Gastrocnemius medialis (tissue), 4 donors: ENCODE measurements at places on chromosomes 5 and 9.

- DNase-seq, result no peak
- no peaks in the 10 kb centered on the region for H3K27me3 ChIP-seq
- H3K4me1 ChIP-seq, result peaks cover 3% of the 10 kb centered on the region
- no peak overlapping the region for H3K27ac ChIP-seq
Measured at GRCh38 chr9:113310538-113310937, 7.4 kb upstream of the RNF183 start.

DNA sequence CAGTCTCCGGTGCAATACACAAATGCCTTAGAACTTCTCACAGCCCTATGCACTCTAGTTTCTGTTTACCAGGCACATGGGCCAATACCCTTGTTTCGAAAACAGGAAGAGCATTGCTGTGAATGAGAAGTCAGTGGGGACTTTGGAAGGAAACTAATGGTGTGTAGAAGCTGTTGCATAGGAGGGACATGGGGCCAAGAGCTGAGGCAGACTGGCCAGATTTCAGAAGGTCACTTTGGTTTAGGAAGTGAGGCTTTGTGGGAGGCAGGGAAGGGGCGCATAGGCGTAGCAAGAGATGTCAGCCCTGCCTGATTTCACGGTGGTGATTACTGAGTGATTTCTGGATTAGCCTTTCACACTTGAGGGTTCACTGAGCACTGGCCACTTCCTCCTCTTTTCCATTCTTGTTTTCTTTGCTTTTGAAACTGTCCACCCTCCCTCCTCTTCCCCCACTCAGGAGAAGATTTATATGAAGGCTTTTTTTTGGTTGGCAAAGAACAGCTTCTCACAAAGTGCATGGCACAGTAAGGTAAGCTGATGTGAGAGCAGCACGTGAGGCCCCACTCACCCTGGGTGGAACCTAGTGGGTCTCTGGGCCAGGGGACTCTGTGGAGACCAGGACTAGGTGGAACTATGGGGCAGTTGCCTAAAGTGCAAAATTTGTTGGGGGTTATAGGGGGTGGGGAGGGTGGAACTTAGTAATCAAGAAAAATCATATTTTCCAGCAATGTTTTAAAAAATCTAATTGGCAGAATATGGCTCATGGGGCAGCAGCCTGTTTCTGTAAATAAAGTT, 6.1 kb upstream of the TMEM252 start:
- no peaks in the 10 kb centered on the region for H3K36me3 ChIP-seq
- peak overlapping the region; percentile 57 for H3K27ac ChIP-seq
- peaks cover 3% of the 10 kb centered on the region for H3K4me1 ChIP-seq
- no peaks in the 10 kb centered on the region for H3K27me3 ChIP-seq
- H3K4me3 ChIP-seq, result no peak overlapping the region

DNA sequence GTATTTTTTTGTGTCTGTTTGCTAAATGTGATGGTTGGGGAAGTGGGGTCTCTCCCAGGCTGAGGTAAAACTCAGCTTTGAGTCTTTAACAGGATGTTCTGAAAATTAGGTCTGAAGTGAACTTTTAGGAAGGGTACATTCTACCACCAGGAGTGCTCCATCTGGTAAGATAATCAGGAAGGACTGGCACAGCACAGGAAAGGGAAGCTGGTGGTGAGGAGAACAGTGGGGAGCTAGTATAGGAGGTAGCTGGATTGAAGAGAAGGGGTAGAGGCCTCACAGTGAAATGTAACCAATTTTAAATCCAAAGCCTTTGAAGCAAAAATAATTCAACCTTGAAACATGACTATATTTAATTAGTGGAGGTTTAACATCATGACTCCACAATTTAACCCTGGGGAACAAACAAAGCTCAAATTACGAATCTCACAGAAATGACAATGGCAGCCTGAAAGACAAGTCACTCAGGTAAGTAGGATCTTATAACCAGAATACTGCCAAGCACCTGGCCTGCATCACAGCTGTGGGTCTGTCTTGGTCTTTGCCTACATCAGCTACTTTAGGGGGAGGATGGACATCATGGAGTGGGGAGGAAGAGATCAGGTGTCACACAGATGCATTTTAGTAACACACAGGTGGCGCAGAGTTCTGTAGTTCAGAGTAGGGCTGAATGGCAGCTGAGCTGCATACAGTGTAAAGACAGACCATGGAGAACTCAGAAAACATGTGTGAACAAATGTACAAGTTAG, 445.3 kb downstream of the DMRT2 start:
- no peak for DNase-seq
- no peaks in the 10 kb centered on the region for H3K36me3 ChIP-seq
- no peaks in the 10 kb centered on the region for H3K4me1 ChIP-seq
- no peaks in the 10 kb centered on the region for H3K27me3 ChIP-seq

- no peak overlapping the region for H3K4me3 ChIP-seq
- no peak for DNase-seq
- H3K36me3 ChIP-seq, result no peaks in the 10 kb centered on the region
- H3K27me3 ChIP-seq, result no peaks in the 10 kb centered on the region
Measured at GRCh38 chr5:79240561-79240960, 4.6 kb downstream of the JMY start.

DNA sequence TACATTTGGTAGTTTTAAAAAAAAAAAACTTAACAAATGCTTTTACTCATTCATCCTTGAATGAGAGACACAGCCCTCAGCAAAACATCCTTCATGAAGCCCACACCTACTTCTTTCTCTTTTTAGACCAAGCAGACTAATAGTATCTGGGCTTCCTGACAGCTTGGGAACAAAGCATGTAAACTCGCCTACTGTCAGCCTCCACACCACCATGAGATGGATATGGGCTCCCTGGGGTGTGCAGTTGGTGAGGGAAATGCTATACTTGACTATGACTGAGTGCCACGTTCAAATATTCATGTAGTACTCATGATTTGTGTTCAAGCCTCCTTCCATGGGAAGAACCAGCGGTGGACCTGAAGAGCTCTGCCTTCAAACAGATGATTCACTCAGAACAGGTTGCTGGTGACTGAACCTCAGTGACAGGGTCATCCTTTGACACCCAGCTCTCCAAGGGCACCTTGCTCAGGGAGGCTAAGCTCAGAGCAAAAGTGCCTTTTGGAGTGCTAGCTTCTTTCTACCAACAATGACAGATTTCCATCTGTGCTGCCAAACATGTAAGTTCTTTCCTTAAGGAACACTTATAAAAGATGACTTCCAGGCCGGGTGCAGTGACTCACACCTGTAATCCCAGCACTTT, 36.8 kb downstream of the SLC22A5 start:
- H3K27ac ChIP-seq, result no peak overlapping the region
- H3K4me1 ChIP-seq, result peaks cover 18% of the 10 kb centered on the region
- H3K4me3 ChIP-seq, result no peak overlapping the region
- no peaks in the 10 kb centered on the region for H3K36me3 ChIP-seq

- peak overlapping the region; percentile 73 for H3K27ac ChIP-seq
- H3K4me1 ChIP-seq, result no peaks in the 10 kb centered on the region
- no peak overlapping the region for H3K4me3 ChIP-seq
- H3K36me3 ChIP-seq, result no peaks in the 10 kb centered on the region
- no peaks in the 10 kb centered on the region for H3K27me3 ChIP-seq
- no peak for DNase-seq
Measured at GRCh38 chr5:172606156-172606785, 34.8 kb upstream of the NEURL1B start.

- peaks cover 14% of the 10 kb centered on the region for H3K4me1 ChIP-seq
- no peaks in the 10 kb centered on the region for H3K36me3 ChIP-seq
- no peak for DNase-seq
- H3K27ac ChIP-seq, result no peak overlapping the region
- H3K4me3 ChIP-seq, result no peak overlapping the region
Measured at GRCh38 chr5:142726188-142726731, 40.4 kb upstream of the FGF1 start.

- no peak for DNase-seq
- H3K4me3 ChIP-seq, result no peak overlapping the region
- H3K27me3 ChIP-seq, result no peaks in the 10 kb centered on the region
- H3K36me3 ChIP-seq, result no peaks in the 10 kb centered on the region
- no peaks in the 10 kb centered on the region for H3K4me1 ChIP-seq
Measured at GRCh38 chr5:154984946-154985516, 28.5 kb upstream of the KIF4B start.

GRCh38 chr9:89154218-89154617, 24.4 kb downstream of the SHC3 start:
- H3K4me1 ChIP-seq, result no peaks in the 10 kb centered on the region
- no peaks in the 10 kb centered on the region for H3K36me3 ChIP-seq
- H3K27ac ChIP-seq, result no peak overlapping the region
- no peak for DNase-seq
- no peaks in the 10 kb centered on the region for H3K27me3 ChIP-seq
- H3K4me3 ChIP-seq, result no peak overlapping the region

DNA sequence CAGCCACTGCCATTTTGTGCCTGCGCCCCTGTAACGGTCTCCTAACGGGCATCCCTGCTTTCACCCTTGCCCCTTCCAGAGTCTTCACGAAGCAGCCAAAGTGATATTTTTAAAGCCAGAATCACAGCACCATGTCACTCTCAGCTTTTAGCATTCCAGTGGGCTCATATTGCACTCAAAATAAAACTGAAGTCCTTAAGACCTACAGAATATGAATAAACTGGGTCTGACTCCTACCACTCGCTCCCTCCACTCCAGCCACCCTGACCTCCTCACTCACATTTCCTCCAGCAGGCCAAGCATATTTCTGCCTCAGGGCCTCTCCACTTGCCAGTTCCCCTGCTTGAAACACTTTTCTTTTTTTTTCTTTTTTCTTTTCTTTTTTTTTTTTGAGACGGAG, 2.4 kb upstream of the PDLIM7 start:
- H3K4me1 ChIP-seq, result peaks cover 33% of the 10 kb centered on the region
- H3K27me3 ChIP-seq, result no peaks in the 10 kb centered on the region
- no peaks in the 10 kb centered on the region for H3K36me3 ChIP-seq
- H3K4me3 ChIP-seq, result no peak overlapping the region
- H3K27ac ChIP-seq, result peak overlapping the region; percentile 47
- DNase-seq, result no peak

- H3K4me3 ChIP-seq, result no peak overlapping the region
- no peak overlapping the region for H3K27ac ChIP-seq
- no peaks in the 10 kb centered on the region for H3K4me1 ChIP-seq
Measured at GRCh38 chr5:82413302-82414040, 135.3 kb upstream of the RPS23 start.

- no peak overlapping the region for H3K27ac ChIP-seq
- no peaks in the 10 kb centered on the region for H3K27me3 ChIP-seq
- H3K4me3 ChIP-seq, result peak overlapping the region; percentile 96
- H3K36me3 ChIP-seq, result no peaks in the 10 kb centered on the region
- no peak for DNase-seq
Measured at GRCh38 chr5:31530541-31531265, 1.2 kb downstream of the DROSHA start.

GRCh38 chr9:77291714-77292113, 114.4 kb downstream of the VPS13A start:
- H3K27me3 ChIP-seq, result no peaks in the 10 kb centered on the region
- H3K4me3 ChIP-seq, result no peak overlapping the region
- no peaks in the 10 kb centered on the region for H3K4me1 ChIP-seq
- DNase-seq, result no peak
- H3K36me3 ChIP-seq, result peaks cover 17% of the 10 kb centered on the region

DNA sequence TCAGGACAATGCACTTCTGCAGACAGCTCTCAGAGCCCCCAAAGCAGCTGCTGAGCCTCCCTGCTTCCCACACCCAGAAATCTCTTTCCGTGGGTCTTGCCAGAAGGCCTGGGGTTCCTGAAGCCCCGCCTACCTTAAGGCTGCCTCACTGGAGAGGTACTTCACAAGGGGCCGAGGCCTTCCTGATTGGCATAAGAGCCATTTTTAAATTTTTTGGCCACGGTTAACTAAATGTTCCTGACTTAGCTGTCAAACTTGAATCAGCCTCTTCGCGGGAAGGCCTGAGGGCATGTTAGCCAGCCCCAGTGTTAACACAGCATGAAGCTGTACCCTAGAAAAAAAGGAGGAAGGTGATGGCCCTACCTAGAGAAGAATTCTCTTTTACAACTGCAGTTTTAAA, 20.7 kb upstream of the EPB41L4B start:
- H3K4me3 ChIP-seq, result no peak overlapping the region
- no peaks in the 10 kb centered on the region for H3K27me3 ChIP-seq
- H3K36me3 ChIP-seq, result no peaks in the 10 kb centered on the region
- no peak for DNase-seq

DNA sequence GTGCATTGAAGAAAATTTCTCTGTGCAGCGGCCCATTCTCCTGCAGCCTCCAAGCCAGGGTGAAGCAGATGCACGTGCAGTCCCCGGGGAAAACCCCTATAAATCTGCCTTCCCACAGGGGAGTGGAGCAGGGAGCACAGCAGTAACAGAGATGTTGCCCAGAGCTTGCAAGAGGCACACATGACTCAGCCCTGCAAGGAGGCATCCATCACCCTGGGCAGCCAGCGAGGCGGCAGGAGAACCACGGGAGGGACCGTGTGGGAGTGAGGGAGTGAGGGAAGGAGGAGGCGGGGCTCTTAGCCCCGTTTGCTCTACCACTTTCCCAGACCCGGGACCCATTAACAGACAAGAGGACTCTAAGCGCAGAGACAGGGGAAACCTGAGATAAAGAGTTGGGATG, 96.2 kb upstream of the ARAP3 start:
- H3K27ac ChIP-seq, result no peak overlapping the region
- no peaks in the 10 kb centered on the region for H3K4me1 ChIP-seq
- no peaks in the 10 kb centered on the region for H3K36me3 ChIP-seq
- no peak overlapping the region for H3K4me3 ChIP-seq

- H3K4me1 ChIP-seq, result peaks cover 4% of the 10 kb centered on the region
- no peak overlapping the region for H3K27ac ChIP-seq
- no peaks in the 10 kb centered on the region for H3K36me3 ChIP-seq
- H3K27me3 ChIP-seq, result peaks cover 5% of the 10 kb centered on the region
- H3K4me3 ChIP-seq, result no peak overlapping the region
- no peak for DNase-seq
Measured at GRCh38 chr5:54902791-54903473, 82.5 kb downstream of the ESM1 start.

GRCh38 chr5:81995407-81995806, 23.6 kb downstream of the ATG10 start:
- H3K27me3 ChIP-seq, result no peaks in the 10 kb centered on the region
- DNase-seq, result no peak
- peaks cover 3% of the 10 kb centered on the region for H3K36me3 ChIP-seq
- H3K27ac ChIP-seq, result no peak overlapping the region

- no peak for DNase-seq
- no peaks in the 10 kb centered on the region for H3K36me3 ChIP-seq
- no peak overlapping the region for H3K4me3 ChIP-seq
- H3K27ac ChIP-seq, result no peak overlapping the region
- no peaks in the 10 kb centered on the region for H3K27me3 ChIP-seq
- H3K4me1 ChIP-seq, result no peaks in the 10 kb centered on the region
Measured at GRCh38 chr5:170641589-170642031, 137.8 kb downstream of the KCNIP1 start.
